ENCODE measurements at places on chromosomes 13 and 19.

- no peak for DNase-seq
Observed at GRCh38 chr13:100506600-100507422, 81.8 kb downstream of the GGACT start.

GRCh38 chr13:54373211-54373610 is 1344.6 kb downstream of the OLFM4 start:
- no peak for DNase-seq

DNA sequence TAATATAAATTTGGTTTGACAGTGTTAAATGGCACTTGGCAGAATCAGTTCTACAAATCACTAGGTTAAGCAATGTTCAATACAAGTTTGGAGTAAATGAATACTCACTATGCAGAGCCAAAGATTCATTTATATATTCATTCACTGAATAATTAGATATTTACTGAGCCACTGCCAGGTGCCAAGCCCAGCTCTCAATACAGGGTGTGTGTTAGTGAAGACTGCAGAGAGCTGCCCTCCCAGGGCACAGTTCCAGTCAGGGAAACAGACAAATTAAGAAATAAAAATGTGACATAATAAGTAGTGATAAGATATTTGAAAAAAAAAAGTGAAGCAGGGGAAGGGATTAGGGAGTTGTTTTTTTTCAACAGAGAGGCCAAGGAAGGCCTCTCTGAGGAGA is 411.7 kb downstream of the KCNRG start:
- DNase-seq = no peak

GRCh38 chr13:28440774-28441504 is 54.0 kb downstream of the FLT1 start:
- no peak for DNase-seq

- DNase-seq = no peak
Observed at GRCh38 chr13:79392882-79393563, 13.0 kb downstream of the RBM26 start.

DNA sequence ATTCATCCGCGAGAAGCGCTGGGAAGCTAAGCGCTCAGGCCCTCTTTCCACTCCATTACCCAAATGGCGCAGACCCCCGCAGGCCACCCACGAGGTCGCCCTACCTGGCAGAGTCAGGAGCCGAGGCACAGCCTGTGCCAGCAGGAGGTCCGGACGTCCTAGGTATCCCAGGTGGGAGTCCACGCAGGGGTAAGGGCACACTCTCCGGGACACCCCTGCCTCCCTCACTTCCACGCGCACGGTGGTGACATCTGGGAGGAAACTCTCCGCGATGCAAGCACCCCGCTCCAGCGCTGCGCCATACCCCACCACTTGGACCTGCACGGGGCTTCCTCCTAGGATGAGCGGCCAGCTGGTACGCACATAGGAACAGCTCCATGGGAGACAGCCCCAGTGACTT is 95.1 kb upstream of the ARHGEF7 start:
- no peak for DNase-seq

DNA sequence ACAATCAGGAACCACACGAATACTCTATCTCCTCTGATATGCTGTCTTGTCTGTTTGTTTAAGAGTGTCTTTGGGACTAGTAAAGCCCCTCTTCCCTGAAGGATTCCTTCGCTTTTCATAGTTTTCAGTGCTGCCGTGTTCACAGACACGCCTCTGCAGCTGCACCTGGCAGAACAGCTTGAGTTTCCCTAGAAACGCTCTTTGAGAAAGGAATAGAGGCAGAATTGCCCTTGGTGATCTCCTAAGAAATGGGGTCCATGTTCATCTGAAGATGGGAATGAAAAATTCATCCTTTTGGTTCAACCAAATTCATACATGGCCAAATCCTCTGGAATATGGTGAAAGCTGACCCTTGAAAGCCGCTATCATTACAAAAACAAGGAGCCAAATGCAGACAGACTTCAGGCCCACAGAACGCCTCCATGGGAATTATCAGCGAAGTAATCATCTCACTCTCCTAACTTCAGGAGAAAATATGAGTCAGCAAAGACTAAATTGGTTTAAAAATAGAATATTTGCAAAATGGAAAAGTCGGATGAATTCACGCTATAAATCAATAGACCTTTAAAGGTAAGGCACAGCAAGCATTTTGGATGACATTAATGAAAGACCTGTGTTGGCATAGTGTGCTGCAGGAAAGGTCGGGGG is 5.5 kb downstream of the SACS start:
- DNase-seq = no peak

DNA sequence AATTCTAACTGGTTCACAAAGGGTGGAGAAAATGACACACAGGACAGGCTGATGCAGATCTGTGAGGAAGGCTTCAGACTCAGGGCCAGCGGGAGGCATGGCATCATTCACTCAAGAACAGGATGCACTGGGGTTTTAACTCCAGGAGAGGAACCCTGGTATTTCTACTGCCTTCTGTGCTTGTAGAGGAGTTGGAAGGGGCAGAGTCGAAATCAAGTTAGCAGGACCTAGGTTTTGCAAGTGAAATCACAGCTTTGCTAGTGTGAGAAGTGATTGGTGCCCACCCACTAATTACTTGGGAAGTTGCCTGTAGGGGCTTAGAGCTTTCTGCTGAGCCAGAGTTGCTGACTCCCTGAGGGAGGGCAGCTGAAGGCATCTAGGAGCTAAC is 92.7 kb downstream of the AKAP11 start:
- DNase-seq = no peak

- peak; percentile 94 for DNase-seq
Observed at GRCh38 chr19:2944775-2945574, at the start of gene ZNF77. TSS of gene ZNF77 (minus strand) at chr19:2944971. CDS start at chr19:2944840, 131 bp downstream.

DNA sequence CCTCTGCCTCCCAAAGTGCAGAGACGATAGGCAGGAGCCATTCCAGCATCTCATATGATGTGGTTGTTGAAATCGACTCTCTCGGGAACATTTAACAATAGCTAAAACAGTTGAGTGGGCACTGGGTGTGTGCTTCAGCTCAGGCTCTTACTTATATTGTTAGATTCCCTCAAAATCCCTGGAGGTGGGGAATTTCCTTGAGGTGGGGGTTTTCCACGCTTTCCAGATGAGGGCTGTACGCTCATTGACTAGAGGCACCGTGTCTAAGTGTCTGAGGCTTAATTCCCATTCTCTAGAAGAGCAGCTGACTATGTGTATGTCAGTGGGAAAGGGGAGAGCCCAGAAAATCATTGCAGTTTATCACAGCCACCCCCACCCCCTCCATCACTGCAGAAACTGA is 10.8 kb upstream of the GRAMD1A start:
- DNase-seq = no peak

GRCh38 chr19:48329167-48329891 is 4.0 kb downstream of the EMP3 start:
- DNase-seq = no peak

DNA sequence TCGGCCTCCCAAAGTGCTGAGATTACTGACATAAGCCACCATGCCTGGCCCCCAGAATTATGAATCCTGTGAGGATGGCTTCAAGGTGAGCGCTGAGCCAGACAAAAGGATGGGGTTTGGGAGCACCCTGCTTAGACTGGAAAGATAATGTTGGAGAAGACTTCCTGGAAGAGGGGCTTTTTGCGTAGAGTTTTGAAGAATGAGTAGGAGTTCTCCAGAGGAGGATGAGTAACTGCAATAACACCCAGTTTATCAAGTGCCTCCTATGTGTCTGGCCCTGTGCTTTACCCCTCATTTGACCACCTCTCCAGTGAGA is 641 bp upstream of the GDF15 start:
- DNase-seq = no peak

DNA sequence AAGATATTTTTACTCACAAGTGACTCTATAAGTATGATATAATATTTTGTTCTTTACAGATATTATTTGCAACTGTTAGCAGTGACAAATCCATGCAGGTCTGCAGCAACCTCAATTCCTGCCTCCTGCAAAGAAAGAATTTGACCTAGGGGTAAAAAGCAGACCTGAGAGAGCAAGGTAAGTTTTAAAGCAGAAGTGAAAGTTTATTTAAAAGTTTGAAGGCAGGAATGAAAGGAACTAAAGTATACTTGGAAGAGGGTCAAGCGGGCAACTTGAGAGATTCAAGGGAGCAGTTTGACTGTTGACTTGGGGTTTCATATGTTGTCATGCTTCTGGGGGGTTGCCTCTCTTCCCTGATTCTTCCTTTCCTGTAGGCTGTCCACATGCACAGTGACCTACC is 520.1 kb upstream of the PCDH20 start:
- no peak for DNase-seq

DNA sequence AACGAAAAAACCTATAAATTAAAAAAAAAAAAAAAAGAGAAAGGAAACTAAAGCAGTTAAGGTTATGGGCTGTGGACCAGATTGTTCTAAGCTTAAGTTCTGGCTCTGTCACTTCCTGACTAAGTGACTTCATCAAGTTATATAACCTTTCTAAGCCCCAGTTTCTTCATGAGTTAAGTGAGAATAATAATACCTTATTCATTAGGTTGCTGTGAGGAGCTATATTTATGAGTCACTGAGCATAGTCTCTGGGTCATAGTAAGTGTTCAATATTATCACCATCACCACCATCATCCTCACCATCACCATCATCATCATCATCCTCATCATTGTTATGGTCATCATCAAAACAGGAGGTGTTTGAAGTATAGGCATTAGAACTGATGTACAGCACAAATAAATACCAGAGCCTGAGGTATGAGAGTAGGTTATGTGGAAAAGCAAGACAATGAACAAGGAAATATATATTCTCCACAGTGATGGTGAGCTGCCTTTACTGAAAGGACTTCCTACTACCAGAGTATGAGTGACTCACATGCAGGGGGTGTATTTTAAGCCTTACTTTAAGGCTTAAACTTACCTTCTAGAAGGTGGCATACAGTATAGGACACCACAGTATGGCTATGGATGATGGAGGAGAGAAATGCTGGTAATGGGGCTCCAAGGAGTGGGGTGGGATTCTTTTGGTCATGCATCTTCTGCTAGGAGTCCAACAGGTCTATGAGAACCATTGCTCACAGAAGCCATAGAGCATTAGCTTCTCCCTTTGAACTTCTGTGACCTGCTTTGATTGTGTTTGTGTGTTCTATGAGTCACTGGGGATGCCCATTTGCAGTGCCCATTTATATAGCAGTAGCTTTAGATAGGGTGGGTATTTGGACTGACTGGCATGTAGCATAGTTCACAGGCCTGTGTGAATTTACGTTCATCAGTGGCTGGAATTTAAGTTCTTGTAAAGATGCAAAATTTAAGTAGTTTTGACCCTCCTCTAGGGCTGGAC is 104.4 kb downstream of the KLF5 start:
- no peak for DNase-seq

DNA sequence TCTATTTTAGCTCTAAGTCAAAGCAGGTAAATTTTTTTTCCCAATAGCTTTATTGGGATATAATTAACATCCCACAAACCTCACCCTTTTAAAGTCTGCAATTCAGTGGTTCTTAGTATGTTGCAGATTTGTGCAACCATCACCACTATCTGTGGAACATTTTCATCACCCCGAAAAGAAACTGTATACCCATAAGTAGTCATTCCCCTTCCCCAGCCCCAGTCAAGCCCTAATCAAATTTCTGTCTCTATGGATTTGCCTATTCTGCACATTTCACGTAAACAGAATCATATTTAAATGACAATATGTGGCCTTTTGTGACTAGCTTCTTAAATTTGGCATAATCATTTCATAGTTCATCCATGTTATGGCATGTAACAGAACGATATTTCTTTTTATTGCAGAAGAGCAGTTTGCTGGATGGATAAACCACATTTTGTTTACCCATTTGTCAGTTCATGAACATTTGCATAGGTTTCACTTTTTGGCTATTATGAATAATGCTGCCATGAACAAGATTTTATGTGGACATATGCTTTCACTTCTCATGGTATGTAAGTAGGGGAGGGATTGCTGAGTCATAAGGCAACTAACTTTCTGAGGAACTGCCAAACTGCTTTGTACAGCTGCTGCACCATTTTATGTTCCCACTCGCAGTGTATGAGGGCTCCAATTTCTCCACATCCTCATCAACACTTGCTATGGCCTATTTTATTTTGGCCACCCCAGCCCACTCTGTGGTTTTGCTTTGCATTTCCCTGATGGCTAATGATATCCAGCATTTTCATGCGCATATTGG is 10.9 kb downstream of the SLC46A3 start:
- DNase-seq = no peak

- DNase-seq = no peak
Observed at GRCh38 chr19:41328157-41328841, 18.3 kb downstream of the CCDC97 start.

DNA sequence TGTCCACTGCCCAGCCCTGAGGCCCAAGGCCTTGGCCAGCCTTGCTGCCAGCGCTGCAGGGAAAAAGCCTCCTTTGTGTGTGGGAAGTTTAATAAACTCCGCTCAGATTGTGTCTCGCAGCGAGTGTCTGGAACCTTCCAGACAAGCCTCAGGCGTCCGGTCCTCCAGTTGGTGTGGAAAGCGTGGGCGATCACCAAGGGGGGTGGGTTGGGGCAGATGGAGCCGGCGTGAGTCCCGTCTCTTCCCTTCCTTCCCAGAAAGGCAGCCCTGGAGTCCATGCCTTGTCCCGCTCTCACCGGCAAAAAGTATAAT is 4.6 kb downstream of the STK11 start:
- no peak for DNase-seq

- no peak for DNase-seq
Observed at GRCh38 chr13:75514080-75514995, 23.3 kb downstream of the COMMD6 start.

DNA sequence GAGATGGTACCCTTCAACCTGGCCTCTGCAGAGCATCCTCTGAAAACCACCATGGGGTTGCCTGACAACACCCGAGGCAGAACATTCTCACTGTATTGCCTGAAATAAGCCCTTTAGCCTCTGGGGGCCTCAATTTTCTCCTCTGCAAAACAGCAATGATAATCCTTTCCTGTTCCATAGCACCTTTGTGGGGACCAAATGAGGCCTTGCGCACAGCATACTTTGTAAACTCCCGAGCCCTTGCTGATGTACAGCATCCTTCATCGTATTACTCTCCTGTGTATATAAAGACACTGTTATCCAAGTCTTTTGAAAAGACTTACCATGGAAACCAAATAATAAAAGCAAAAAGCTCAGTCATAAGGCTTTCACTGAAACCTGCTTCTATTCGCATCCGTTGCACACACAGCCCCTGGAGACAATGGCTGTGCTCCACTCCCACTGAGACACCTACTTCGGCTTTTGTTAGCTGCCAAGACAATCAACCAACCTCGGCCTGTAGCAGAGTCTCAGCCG is 276.0 kb downstream of the FOXO1 start:
- DNase-seq = no peak

- DNase-seq = no peak
Observed at GRCh38 chr13:45184693-45185092, 16.2 kb downstream of the KCTD4 start.

DNA sequence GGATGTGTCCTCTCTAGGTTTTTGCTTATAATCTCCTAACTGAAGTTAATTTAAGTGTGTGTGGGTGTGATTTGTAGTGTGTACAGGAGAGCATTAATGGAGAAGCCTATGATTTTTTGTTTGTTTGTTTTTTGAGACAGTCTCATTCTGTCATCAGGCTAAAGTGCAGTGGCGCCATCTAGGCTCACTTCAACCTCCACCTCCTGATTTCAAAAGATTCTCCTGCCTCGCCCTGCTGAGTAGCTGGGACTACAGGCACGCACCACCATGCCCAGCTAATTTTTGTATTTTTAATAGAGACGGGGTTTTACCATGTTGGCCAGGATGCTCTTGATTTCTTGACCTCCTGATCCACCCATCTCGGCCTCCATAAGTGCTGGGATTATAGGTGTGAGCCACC is 20.6 kb downstream of the ZNF701 start:
- no peak for DNase-seq
